ENCODE measurements at places on chromosomes 2 and 18.
A peak's percentile ranks its signal among the peaks of the same experiment; 100 is the strongest.

DNA sequence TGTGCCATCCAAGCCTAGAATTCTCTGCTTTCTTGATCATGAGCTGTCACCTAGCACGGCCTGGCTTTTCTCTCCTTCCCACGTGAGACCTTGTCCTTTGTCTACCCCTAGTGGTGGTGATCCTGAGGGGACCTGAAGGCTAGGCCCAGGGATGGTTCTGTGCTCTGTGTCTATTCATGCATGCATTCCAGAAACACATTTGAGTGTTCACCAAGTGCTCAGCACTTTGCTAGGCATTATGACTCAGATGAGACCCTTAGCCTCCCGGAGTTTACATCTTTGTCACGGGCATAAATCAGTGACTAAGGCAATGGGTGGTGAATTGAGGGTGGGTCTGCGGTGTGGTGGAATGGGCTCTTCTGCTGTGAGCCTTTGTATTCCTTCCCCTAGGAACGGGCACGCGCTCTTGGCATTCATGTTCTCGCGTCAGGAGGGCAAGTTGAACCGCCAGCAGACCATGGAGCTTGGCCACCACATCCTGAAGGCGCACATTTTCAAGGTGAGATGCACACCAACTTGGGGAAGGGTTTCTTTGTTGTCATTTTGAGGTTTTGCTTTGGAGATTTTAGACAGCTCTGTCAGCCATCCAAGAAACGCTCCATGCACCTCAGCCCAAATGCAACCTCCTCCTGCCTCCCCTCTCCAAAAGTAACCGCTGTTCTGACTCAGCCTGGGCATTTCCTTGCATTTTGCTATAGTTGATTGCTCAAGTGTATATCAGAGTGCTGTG is 100.9 kb downstream of the WDSUB1 start:
- peak; percentile 34 for DNase-seq

DNA sequence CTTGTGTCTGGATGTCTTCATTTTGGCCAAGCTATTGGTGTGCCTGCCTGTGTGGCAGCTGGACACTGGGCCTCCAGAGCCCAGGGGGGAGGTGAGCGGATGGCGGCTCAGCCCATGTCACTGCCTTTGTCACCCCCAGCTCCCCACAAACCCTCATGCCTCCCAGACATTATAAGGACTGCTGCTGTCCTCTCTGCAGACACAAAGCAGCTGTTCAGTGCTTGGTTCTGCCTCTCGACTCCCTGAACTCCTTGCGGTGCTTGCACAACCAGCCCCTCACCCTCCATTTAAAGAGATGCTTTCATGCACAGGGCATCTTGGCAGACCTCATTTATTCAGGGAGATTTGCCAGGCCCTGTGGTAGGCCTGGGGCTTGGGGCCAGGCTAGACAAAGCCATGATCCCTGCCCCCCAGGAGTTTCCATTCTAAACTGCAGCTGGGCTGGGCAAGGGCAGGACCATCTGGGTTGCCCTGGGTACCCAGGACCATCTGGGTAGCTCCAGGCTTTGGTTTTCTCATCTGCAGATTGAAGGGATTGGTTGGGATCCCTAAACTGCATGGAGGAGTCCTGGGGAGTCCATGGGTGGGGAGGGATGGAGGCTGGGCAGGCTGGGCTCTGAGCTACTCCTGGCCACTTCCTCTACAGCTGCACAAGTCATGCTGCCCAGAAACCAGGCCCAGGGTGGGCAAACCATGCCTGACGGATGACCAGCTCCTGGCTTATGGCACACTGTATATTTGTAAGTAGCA is 168.5 kb downstream of the CELF4 start:
- no peak for DNase-seq

DNA sequence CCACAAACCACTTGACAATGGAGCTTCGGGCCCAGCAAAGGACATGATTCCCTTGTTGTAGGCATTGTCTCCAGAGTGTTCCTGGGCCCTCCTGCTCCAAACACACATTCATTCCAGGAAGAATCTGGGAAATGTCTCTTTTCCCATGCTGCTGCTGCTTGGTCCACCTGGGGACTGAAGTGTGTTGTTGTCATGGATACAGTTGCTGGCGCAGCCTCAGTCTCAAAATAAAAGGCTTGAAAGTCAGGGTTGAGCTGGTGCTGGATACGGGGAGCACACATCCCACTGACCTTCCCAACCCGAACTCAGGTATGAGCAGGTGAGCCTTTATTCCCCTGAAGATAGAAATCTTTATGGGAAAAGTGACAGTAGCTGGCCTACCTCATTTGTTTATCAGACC is 30.6 kb upstream of the SPP2 start:
- no peak for DNase-seq

DNA sequence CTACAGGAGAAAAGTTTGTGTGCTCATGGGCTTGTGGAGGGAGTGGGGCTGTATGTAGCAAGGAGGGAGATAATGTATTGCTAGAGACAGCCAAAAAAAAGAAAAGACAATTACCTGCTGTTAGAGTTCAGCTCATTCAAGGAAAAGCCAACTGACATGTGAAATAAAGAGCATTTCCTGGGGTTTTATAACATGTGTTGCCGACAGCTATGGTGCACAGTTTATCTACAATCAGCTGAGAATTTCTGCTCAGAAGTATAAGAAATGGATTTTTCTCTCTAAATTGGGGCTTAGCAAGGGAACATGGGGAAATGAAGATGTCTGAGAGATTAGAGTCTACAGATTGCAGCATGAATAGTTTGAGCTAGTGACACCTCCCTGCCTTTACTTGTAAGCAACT is 674.1 kb downstream of the SUCLG1 start:
- peak; percentile 51 for DNase-seq

GRCh38 chr2:121149384-121149783 is 135.6 kb downstream of the TFCP2L1 start:
- DNase-seq: no peak

- no peak for DNase-seq
These were observed 51.9 kb downstream of the SETBP1 start for GRCh38 chr18:44732599-44732998.

GRCh38 chr18:44941516-44941915 is 260.8 kb downstream of the SETBP1 start:
- no peak for DNase-seq

- DNase-seq: no peak
These were observed 12.0 kb upstream of the PAX3 start for GRCh38 chr2:222310747-222311318.

- DNase-seq: no peak
These were observed 841.0 kb upstream of the CELF4 start for GRCh38 chr18:38406607-38407006.

- DNase-seq: no peak
These were observed 82.1 kb upstream of the CYRIA start for GRCh38 chr2:16747689-16748088.

DNA sequence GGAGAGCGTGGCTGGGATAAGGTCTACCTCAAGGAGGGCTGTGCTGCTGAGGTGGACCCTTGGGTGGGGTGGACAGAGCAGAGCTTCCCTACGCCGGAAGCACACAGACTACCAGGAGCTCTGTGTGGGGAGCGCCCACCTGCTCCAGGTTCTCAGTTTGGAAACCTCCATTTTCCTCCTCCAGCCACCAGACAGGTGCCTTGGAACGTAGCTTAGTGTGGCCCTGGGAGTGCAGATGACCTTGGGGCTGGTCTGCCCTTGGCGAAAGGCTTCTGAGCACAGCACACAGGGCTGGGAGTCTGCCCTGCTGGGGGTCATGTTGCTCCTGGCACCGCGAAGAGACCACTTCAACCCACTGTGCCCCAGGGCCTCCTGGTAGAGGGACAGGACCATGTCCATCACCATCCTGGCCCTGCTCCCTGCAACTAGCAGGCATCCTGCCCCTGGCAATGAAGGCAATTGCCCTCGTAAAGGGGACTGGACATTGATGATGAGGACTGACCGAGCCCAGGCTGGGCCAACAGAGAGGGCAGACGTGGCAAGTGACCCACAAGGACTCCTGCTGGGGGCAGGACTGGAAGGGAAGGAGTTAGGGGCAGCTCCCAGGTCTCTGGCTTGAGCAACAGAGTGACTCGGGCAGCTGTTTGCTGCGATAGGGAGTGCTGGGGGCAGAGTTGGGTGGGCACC is 214.7 kb downstream of the CYP26B1 start:
- DNase-seq: no peak

DNA sequence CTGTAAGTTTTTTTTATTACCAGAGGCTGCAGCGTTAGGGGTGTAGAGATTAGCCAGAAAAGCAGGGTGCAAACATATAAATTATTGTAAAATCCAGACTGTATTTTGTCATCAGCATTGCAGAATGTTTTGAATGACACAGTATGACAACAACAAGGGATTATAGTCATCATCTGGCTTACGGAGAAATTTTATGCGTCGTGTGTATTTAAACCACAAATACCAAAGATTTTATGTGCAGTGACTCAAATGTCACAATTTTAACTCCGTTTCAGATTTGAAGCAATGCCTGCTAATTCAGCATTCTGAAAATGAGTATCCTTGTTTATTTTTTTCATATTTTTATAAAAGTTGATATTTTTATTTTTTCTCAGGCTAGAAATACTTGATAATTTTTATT is 19.4 kb upstream of the TMX3 start:
- DNase-seq: no peak

DNA sequence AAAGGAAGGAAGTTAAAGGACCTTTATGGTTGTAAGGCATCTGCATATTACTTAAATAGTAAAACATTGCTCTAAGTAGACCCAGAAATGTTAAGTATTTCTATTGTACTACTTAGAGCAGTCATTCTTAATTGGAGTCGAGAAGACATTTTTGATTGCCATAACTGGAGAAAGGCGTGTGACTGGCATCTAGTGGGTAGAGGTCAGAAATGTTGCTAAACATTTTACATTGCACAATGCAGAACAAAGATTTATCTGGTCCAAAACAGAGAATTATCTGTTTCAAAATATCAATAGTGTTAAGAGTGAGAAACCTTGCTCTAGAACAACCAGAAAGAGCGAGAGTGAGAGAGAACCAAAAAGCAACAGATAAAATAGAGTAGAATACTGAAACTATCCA is 23.3 kb upstream of the ROCK1 start:
- peak; percentile 77 for DNase-seq

- DNase-seq: no peak
These were observed 11.1 kb downstream of the SERPINB8 start for GRCh38 chr18:63980896-63981460.

DNA sequence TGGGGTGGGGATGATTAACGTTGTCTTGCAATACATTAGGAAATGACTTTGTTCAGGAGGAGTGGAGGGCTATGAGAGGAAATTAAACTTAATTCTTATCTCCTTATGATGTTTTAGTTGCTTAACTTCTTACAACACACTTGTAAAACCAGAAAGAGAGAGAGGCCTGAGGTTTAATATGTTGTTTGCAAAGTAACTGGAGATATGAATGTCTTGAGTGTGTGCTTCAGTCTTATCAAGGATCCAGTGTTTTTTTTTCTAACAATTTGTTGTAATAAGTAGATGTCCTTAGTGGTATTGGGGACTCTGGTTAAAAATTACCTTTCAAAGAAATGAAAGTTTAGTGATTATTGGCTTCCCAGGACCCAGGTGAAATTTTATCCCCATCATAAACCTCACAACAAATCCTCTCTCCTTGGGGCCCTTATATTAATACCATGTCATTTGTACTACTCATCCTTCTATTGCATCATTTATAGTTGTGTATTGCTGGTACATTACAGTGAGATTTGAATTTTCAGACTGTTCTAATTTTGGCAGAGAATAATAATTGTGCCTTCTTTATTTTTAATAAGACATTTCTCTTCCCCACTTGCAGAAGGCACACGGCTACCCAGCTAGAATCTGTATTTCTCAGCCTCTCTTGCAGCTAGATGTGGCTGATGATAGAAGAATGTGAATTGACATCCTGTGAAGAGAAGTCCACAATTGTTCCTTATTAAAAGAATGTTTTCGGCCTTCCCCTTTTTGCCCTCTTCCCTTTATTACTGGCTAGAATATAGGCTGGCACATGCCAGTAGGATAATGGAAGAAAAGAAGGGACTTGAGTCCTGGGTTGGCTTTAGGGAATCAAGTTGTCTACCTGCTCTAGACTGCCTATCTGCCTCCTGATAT is 91.9 kb upstream of the CXCR4 start:
- DNase-seq: no peak

DNA sequence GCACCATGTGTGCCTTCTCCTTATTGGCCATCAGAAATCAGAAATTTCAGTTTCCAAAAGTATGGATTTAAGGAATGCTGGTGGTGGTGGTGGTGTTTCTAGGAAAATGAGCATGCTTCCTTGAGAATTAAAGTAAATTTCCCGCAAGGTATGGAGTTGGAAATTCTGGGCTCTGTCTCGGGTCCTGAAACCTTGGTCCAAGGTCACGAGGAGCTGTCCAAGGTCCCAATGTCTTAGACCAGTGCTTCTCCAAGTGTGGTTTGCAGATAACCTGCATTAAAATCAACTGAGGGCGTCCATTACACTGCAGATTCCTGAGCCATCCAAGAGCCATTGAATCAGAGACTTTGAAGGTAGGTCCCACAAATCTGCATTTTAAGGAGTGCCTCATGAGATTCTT is 210.9 kb upstream of the PKDCC start:
- DNase-seq: peak; percentile 78
